ENCODE measurements at places on chromosomes 13 and 19.

GRCh38 chr19:6070720-6071485, 39.4 kb downstream of the RFX2 start:
- no peak for DNase-seq

DNA sequence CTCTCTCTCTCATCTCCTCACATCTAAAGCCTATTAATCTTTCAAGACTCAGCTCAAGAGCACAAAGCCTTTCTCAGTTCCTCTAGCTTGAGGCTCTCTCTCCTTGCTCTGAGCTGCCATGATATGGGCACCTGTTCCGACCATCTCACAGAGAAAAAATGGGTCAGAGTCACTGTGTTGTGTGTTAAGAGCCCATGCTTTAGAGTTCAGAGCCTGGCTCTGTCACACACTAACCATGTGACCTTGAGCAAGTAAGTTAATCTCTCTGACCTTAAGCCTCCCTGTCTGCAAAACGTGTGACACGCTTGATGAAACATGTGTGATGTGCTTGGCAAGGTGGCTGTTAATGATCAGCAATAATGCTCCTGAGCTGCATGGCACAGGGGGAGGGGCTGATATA, 245.2 kb downstream of the DLEU7 start:
- DNase-seq, result no peak

GRCh38 chr13:73288596-73288995, 229.8 kb downstream of the KLF5 start:
- DNase-seq, result no peak

GRCh38 chr19:1882089-1882785, 3.1 kb downstream of the ABHD17A start:
- no peak for DNase-seq

GRCh38 chr19:33402421-33403220, 29.1 kb downstream of the CEBPG start:
- no peak for DNase-seq

- no peak for DNase-seq
These were observed 109.6 kb downstream of the TEX26 start for GRCh38 chr13:31042049-31042448.

DNA sequence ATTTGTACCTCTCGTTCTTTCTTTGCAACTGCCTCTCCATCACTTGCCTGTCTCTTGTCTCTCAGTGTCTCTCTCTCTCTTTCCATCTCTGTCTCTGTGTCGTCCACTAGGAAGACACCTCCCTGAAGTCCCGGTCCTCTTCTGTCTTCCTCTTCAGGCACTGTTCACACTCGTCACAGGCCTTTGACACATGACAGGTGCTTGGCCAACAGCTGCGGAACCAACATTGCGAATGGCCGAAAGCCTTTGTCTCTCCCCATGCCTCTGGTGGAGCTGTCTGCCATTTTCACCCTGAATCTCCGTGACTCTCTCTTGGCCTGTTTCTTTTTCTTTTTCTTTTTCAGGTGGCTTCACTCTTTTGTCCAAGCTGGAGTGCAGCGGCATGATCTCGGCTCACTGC, 2.8 kb downstream of the HIPK4 start:
- no peak for DNase-seq

DNA sequence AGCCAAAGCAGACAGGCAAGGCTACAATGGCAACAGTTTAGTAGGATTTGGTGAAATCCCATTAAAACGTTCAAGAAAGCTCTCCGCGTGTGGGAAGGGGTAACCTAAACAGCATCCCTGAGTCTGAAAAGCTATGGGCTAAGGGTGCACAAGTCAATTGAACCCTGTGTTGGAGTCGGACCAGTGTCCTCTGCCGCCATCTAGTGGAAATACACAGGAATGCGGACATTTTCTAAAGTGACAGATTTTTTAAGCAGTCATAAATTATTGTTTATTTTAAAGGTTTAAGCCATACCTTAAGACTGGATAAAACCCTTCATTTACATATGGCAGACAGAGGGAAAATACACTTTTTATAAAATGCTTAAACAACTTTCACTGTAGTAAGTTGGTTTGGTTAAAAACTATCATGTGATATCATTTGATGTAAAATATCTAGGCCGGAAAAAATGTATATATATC, 26.5 kb upstream of the LSM14A start:
- DNase-seq, result peak; percentile 18

GRCh38 chr19:47766670-47767069, 11.8 kb upstream of the SELENOW start:
- no peak for DNase-seq

- no peak for DNase-seq
These were observed 69.6 kb upstream of the RNF113B start for GRCh38 chr13:98246538-98247172.

- DNase-seq, result no peak
These were observed 564 bp downstream of the SPART start for GRCh38 chr13:36345438-36346221.

- DNase-seq, result no peak
These were observed 61.8 kb downstream of the ZNF136 start for GRCh38 chr19:12224676-12225075.

GRCh38 chr13:35785576-35786303, 309.3 kb upstream of the MAB21L1 start:
- DNase-seq, result no peak

DNA sequence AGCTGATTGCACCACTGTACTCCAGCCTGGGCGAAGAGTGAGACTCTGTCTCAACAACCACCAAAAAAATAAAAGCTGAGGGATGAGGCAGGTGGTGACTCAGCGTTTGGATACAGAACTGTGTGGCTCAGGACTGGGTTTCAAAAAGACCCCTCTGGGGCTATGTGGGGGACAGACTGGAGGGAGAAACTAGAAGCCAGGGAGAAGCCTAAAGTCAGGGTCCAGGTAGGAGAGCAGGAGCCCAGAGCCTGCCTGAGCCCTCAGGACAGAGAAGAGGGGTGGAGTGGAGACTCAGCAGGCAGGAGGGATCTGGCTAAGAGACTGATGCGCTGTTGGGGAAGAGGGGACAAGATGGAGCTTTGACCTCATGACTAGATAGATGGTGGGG, 1.8 kb upstream of the CD37 start:
- DNase-seq, result no peak

GRCh38 chr19:4795400-4795799, 3.9 kb downstream of the FEM1A start:
- DNase-seq, result no peak

- no peak for DNase-seq
These were observed 9.2 kb downstream of the TEX29 start for GRCh38 chr13:111329641-111330040.

DNA sequence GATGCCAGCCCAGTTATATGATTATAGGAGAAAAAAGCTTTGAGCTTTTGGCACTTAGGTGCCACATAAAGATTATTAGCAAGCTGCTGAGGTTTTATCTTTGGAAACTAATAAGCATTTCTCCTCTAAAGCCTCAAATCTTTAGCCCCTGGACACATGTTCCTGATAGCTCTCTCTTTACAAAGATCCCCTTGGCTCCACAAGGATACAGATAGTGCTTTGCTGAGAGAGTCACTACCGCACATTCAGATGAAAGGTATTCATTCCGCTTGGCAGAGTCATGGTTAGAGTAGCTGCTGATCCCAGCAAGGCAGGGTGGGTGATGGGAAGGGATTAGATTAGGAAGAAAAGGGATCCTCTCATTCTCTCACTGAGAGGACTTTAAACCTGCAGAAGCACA, 28.2 kb upstream of the PSG7 start:
- DNase-seq, result no peak

GRCh38 chr19:13275016-13275722, 125.0 kb downstream of the IER2 start:
- no peak for DNase-seq

DNA sequence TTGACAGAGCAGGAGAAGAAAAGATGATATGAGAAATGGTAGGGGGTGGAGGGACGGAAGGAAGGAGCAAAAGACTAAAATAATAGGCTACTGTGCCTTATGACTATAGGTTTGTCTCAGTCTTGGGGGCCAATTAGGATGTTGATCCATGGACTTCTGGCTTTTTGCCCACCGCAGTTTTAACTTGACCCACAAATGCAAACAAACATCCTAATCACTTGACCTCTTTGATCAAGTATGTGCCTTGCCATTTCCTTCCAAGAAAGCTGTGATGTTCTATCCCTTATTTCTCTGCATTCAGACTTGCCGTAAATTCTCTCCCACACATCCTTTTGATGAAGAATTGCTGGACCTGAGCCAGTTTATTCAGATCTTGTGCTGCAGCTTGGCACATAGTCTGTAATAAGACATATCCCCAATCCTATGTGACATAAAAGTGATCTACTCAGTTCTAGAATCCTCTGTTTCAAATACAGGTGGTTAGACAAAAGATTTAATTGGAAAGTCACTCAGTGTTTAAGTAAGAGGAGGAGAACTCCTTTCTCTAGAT, 62.8 kb downstream of the TPT1 start:
- no peak for DNase-seq

GRCh38 chr19:29676586-29676985, 11.3 kb downstream of the PLEKHF1 start:
- DNase-seq, result no peak

- no peak for DNase-seq
These were observed 616 bp upstream of the PCDH17 start for GRCh38 chr13:57630661-57631595.

All from NT2/D1 (cell line).